ENCODE measurements at places on chromosomes 2 and 18.

GRCh38 chr2:241218131-241219029 is 29.9 kb downstream of the ANO7 start:
- peak; percentile 49 for DNase-seq

DNA sequence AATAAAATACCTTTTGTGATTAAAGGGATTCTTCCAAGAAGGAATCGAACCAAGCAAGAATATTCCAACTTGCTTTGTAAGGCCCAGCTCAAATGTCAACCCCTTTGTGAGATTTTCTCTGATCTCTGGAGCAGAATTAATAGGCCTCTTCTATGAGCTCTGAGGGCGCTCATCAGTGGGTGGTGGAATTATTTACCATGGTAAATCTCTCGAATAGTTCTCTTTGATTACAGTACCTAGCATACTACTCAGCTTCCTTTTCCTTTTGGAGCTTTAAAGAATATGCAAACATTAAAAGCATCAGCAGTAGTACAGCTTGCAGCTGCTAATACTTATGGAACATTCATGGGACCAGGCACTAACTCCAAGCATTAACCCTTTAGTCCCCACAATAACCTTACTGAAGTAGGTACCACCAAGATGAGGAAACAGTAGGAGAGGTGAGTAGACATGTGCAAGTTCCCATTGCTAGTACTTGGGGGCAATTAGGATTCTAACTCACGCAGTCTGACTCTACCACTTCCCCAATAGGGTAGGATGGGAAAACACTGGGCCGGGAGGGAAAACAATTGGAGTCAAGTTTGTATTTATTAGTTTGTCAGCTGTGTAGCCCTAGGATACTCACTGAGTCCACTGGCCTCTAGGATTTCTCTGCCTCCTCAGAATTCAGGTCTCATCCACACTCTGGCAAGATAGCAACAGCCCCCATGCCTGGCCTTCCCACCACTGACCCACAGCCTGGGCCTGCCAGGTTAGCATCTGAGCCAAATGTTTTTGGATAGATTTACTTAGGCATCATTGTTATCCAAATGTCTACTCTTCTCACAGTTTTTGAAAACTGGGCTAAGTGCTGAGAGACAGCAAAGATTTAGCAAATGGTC is 21.7 kb downstream of the ADD2 start:
- DNase-seq, result no peak

DNA sequence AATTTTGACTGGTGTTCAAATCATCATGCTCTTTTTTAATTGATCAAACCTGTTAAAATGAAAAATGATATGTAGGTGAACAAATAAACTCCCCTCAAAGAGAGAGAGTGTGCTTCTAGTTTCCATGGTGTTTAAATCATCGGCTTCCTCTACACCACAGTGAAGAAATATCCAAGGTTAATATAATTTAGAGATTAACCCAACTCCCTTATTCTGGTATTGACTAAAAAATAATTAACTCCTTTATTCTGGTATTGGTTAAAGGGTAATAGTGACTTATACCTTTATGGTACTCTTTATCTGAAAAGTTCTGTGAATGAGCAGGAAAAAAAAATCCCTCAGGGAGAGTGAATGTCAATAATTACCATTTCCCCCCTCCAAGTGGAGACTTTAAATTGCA is 93.1 kb downstream of the SPATS2L start:
- no peak for DNase-seq

- DNase-seq, result no peak
Measured at GRCh38 chr2:47782381-47782670, 619 bp upstream of the MSH6 start.

GRCh38 chr2:230798769-230799399 is 65.9 kb upstream of the ITM2C start:
- DNase-seq, result no peak

- no peak for DNase-seq
Measured at GRCh38 chr18:2967357-2967756, 45.6 kb downstream of the LPIN2 start.

DNA sequence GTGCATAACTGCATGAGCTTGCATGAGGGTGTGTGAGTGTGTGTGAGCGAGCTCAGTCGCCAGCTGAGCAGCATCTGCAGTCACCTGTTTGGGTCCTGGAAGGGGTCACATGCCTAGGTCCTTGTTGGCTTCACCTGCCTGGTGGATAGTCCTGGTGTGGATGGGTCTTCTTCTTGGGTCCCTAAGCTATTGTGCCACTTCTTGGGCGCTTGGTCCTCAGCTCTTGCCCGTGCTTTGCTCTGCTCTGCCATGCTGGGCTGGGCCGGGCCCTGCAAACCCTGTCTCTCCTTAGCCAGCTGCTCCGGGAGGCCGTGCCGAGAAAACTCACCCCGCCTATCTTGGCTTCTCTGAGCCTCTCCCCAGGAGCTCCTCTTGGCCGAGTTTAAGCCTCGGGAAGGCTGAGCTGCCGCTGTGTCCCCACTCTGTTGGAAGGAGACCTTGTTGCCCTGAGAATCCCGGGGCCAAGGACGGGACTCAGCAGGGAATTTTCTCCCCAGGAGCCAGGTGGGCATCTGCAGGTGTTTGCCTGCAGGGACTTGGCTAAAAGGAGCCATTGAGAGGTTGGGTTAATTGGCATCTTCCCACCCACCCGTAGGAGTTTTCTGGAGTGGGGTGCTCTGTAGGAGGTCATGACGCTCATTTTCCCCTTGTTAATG is 300.8 kb downstream of the NDUFA10 start:
- DNase-seq, result no peak

- DNase-seq, result no peak
Measured at GRCh38 chr2:3633089-3633981, 24.7 kb upstream of the ALLC start.

DNA sequence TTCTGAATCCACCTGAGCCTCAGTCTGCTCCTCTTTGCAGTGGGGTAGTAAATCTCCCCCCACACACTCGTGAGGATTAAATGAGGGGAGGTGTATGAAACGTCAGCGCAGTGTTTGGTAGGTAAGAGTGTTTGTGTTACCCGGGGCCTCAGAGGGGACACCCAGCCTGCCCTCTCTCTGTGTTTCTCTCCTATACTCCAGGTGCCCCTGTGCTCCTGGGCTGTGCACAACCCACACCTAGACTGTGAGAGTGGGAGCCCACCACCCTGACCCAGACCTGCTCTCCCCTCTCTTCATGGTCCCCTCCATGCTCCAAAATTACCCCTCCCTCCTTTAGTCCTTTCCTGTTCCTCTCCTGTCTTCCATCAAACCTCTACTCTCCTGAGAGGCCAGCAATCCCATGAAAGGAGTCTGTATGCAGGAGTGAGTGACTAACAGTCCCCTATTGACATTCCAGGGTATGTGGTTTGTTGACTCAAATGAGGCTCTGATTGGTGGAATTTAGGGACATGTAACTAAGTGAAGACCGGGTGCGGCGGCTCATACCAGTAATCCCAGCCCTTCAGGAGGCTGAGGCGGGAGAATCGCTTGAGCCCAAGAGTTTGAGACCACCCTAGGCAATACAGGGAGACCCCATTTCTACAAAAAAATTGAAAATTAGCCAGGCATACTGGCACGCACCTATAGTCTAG is 10.4 kb downstream of the CIB4 start:
- no peak for DNase-seq

DNA sequence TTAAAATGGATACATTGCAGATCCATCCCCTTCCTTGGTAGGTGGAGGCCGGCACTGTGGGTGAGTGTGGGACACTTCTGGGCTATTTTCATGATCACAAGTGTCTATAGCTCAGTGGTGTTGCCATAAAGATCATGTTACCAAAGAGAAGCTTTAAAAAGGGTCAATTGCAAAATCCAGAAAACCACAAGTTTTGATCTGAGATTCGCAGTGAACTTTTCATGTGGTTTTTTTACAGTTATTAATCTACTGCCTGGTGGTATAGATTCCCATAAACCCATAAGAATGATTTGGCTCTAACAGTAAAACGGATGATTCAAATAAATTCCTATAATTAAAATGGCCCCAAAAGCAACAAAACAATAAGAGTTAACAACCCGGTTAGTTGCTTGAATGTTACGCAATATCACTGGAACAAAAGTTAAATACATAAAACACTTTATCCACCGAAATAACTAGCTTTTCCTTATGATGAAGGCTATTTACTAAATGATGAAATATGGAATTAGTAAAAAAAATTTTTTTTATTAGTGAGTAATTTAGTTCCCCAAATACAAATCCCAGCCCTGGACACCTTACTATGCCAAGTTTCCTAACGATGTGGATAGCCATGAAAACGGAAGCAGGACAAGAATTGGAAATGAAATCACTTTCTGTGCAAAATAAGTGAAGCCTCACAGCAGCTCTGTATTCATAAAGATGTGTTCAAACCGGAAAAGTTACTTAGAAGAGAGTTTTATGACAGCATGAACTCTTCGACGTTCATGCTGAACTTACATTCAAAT is 95.6 kb upstream of the THOC1 start:
- no peak for DNase-seq

GRCh38 chr18:48562075-48562474 is 23.2 kb downstream of the CTIF start:
- DNase-seq, result no peak

DNA sequence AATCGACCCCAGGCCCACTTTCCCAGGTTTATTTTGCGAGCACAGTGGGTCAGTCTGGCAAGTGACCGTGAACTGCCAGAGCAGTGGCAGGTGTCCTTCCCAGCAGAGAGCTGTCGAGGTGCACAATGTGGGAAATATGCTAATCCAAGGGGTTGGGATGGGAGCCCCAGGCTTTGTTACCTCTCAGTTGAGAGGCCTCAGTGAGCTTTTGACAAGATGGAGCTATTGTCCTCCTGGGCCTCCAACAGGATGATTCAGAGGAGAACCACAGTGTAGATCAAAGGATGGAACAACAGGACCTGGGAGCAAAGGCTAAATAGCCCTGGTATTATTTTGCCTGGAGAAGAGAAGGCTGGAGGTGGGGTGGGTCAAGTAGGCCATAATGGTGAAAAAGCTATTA is 150.8 kb downstream of the NCKAP5 start:
- no peak for DNase-seq

DNA sequence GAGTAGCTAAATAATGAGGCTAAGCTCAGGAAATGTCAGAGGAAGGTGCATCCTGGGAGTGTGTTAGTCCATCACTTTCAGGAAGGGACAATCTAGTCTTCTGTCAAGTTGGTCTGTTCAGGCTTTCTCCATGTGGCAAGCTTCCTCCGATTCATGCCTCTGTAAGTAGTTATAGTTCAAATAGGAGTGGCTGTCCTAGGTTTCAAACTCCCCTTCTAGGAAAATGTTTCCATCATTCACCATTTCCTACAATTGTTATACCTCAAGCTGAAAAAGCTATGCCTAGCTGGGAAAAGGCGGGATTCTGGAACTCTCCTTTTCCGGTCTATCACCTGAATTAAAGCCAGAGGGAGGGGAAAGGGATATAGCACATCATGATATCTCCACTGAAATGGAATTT is 287.7 kb upstream of the ZSWIM2 start:
- DNase-seq, result no peak

DNA sequence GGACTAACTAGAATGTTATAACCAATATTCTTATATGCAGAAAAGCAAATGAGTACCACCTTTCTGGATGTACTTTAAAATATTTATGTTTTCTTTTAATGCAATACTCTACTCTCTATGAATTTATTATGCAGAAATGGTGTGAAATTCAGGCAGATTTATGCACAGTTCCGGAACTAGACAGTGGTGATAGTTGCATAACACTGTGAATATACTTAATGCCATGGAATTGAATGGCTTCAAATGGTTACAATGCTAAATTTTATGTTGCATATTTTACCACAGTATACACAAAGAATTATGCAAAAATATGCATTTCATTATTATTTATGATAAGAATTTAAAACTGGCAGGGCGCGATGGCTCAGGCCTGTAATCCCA is 287.8 kb upstream of the FN1 start:
- no peak for DNase-seq

GRCh38 chr2:165631089-165631488 is 161.6 kb downstream of the CSRNP3 start:
- DNase-seq, result no peak

GRCh38 chr2:127173057-127173456 is 47.0 kb downstream of the CYP27C1 start:
- DNase-seq, result no peak

- DNase-seq, result no peak
Measured at GRCh38 chr2:226308986-226309385, 490.6 kb downstream of the IRS1 start.

GRCh38 chr2:85998071-85998991 is 107.4 kb downstream of the POLR1A start:
- DNase-seq, result no peak

DNA sequence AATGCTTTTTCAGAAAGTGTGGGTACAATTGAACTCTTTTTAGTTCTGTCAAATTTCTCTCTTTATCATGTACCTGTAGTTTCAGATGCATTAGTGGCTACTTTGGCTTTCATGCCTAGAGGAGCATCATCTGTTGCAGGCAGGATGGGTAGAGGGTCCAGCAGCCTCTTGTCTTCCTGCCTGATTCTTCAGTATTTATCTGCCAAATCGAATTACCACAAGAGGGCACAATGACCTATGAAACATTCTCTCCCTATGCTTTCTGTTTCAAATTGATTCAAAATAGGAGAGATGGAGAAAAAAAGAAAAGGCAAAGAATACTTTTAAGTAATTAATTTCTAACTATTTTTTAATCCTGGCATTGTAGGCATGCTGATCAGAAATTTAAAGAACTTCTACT is 477.2 kb downstream of the TRIB2 start:
- DNase-seq, result no peak

- DNase-seq, result no peak
Measured at GRCh38 chr2:76427452-76427851, 716.7 kb upstream of the GCFC2 start.

GRCh38 chr18:65523461-65523860 is 227.4 kb upstream of the CDH7 start:
- DNase-seq, result no peak

DNA sequence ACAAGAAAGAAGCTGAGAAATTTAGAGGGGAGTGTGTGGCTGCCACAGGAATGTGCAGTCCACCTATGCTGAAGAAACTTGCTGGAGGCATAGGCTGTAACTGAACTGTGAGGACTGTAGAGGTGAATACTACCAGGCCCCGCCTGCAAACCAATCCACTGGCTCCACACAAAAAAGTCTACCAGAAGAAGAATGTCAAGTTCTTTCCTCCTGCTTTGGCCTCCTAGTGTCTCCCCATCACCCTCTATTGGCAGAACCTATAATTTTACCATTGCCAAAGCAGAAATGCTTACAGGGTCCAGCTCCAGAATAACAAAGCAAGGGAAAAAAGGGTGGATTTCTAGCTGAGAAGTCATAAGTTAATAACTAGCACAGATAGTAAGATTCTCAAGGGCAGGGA is 5.9 kb upstream of the ATP5MC3 start:
- no peak for DNase-seq

GRCh38 chr18:10391506-10391905 is 62.9 kb upstream of the APCDD1 start:
- no peak for DNase-seq

GRCh38 chr2:48479915-48480314 is 50.0 kb upstream of the STON1 start:
- DNase-seq, result no peak

- DNase-seq, result no peak
Measured at GRCh38 chr18:73214970-73215369, 347.2 kb upstream of the NETO1 start.

DNA sequence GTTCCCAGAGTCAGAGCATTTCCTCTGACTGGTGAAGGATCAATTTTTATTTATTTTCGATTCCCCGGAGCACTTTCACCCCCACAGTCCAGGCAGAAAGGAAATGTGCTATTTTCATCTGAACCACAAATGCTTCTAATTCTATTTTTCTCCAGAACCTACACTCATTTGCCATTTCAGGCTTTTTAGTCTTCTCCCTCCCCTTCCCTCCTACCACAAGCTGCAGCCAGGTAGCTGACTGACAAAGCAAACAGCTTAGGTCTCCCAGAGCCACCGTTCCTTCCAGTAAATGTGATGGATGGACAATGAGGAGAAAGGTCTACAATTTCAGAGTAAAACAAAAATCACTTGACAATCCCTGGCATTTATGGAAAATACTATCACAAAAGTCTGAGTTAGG is 76.9 kb downstream of the KLF7 start:
- no peak for DNase-seq

Measured in stimulated activated CD4-positive, alpha-beta T cell treated with anti-CD3 and anti-CD28 coated beads, Interleukin-2, amount 100 ng/mL, for 24 hours (primary cell).